Thymus (tissue), 14 donors: ENCODE measurements at places on chromosomes 13 and 19. TPM values are rescaled to one million over a fixed set of nuclear protein-coding genes. Genes with fewer than 3 reads are reported as not detected.

DNA sequence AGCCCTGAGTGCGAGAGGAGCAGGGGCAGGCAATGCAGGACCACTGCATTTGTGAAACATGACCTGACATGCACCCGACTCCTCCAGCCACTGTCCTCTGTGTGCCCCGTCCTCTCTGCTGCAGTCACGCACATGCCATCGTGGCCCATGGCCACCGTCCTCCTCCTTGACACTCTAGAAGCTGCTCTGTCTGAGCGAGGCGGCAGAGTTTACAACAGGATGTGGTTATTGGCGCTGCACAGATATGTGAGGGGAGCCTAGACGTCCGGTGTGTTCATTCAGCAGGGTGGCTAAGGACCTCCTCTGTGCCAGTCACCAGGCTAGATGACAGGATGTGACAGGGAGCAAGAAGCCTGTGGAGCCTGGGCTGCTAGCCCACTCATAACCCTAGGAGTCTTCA is 277.8 kb downstream of the FOXO1 start:
- DNase-seq = peak; percentile 28

DNA sequence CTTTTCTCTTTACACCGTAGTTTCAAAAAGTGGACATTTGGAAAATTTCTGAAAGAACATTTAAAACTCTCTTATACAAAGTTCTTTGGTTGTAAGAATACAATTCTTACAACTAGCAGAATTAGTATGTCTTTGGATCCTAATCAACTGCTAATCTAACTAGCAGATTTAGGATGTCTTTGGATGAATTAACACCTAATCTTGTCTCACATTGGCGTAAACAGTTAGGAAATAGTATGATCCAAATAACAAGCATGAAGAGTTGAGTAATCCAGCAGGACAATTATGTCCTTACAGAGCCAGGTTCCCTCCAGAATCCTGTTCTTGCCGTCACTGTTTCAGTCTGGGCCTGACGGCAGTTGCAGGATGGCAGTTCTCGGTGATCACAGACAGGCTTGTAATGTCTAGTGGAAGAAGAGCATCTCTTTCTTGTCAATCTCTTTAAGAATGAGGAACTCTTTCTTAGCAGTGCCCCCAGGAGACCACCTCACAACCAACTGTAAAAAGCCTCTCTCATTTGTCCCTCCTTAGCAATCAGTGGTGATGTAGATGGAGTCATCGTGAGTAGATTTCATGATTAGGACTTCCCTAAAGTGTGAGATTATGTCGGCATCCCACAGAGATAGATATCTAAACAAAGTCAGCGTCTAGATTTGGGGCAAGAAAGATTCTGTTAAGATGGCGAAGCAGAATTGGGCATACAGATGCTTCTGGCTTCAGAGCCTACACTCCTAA is 5.7 kb upstream of the TNFSF13B start:
- no peak for DNase-seq

Gene METTL21C
- total RNA-seq = not detected

Gene LHB
- not detected for total RNA-seq

DNA sequence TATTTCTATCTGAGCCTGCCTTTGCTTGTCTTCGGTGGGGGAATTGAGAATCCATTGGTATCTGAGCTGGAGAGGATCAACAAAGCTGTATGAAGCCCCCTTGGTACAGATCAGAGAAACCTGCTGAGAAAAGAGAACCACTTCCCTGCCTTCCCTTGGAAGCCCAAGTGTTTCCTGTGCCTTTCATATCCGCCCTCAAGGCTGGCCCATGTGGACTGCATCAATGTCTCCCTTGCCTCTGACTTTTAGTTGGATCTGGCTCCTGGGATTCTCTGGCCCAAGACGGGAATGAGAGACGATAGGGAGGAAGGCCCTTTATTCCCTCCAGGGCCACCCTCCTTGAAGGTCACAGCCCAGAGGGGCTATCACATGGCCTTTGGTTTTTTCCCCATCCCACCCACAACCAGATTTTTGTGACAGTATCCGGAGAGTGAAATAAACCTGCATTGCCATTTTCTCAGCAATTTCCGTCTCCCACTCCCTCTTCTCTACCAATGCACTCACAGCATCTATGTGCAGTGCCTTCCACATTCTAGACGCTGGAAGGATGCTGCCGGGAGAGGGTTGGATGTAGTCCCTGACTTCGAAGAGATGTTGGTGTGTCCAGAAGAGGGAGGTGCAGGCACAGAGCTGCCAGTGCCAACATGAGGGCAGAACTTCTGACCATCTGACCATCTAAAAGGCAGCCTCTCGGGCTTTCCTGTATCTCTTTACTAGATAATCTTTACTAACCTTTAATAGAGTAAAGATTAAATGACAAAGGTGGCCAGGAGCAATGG is 63.8 kb downstream of the KCTD15 start:
- no peak for DNase-seq
